ENCODE measurements at places on chromosomes 7 and 10. TPM values are rescaled to one million over a fixed set of nuclear protein-coding genes. Genes with fewer than 3 reads are reported as not detected.

GRCh38 chr7:137703291-137704010 lies 143.3 kb downstream of the DGKI start:
- H3K4me1 ChIP-seq = no peaks in the 10 kb centered on the region
- H3K36me3 ChIP-seq = no peaks in the 10 kb centered on the region
- H3K27me3 ChIP-seq = no peaks in the 10 kb centered on the region
- no peak overlapping the region for H3K4me3 ChIP-seq
- no peak overlapping the region for H3K27ac ChIP-seq
- DNase-seq = no peak

DNA sequence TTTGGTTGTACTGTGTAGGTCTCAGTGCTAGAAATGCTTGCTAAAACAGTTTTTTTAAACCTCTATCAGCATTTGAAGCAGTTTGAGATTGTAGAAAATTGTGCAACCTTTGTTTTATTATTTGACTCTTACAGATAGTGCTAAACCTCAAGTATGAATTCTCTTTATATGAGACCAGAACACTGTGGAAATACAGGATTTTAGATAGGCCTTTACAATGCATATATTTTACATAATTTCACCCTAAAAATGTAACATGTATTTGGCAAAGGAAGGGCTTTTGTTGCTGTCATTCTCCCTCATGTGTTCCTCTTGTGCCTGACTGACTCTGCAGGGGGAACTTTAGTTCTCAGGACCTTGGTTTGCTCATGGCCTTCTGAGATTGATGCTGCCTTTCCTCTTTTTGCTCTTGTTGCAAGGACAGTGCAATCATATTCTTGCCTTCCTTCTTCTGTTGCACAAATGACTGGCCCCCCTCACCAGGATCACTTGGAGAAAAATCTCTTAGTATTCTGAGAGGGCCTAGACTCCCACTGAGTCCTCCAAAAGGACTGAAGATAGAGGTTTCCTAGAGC lies 188.7 kb downstream of the PPP1R9A start:
- H3K27ac ChIP-seq = no peak overlapping the region
- H3K27me3 ChIP-seq = no peaks in the 10 kb centered on the region
- H3K36me3 ChIP-seq = no peaks in the 10 kb centered on the region
- no peaks in the 10 kb centered on the region for H3K4me1 ChIP-seq
- no peak overlapping the region for H3K4me3 ChIP-seq
- DNase-seq = no peak

- H3K27ac ChIP-seq = no peak overlapping the region
- peaks cover 29% of the 10 kb centered on the region for H3K27me3 ChIP-seq
- H3K36me3 ChIP-seq = no peaks in the 10 kb centered on the region
- no peaks in the 10 kb centered on the region for H3K4me1 ChIP-seq
Observed at GRCh38 chr10:23695825-23696420, 257.0 kb downstream of the OTUD1 start.

DNA sequence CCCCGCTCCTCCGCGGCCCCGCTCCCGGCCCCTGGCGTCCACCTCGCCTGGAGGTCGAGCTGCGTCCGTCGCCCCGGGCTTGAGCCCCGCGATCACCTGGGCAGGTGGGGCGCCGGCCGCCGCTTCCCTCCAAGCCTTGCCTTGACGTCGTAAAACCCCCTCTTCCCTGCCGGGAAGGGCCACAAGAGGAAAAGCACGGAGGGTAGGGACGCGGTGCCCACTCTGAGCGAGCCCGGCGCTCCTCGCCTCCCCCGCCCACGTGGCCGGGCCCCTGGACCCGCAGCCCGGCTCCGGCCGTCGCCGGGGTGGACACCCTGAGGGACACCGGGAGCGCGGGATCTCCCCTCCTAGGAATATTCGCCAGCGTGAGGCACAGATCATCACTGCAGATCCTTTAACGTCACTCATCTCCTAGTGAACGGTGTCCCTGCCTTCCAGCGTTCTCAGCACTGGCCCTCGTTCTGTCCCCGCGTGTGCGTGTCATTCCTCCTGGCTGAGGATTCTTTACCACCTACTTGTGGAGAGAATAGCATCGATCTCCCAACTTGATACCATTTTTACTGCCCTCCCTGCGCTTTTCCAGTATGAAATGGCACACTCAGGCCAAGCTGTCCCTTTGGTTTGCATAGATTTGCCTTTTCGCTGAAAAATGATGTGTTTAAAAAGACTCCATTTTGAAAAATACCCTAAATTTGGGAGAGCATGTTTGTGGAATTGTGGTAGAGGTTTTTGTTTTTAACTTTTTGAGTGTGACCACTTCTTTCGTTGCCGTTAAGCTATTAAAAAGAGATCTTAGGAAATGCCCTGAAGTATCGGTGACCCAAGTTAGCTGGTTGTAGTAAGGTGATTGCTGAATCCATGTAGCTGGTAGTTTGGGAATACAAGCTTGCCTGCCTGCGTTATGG lies 649 bp downstream of the ACTR3B start:
- DNase-seq = no peak
- no peaks in the 10 kb centered on the region for H3K36me3 ChIP-seq
- H3K4me3 ChIP-seq = peak overlapping the region; percentile 80
- no peaks in the 10 kb centered on the region for H3K27me3 ChIP-seq
- peak overlapping the region; percentile 92 for H3K27ac ChIP-seq

GRCh38 chr10:49448924-49449323 lies 53.0 kb upstream of the DRGX start:
- peak; percentile 2 for DNase-seq
- no peaks in the 10 kb centered on the region for H3K4me1 ChIP-seq
- H3K36me3 ChIP-seq = no peaks in the 10 kb centered on the region
- H3K4me3 ChIP-seq = no peak overlapping the region
- H3K27me3 ChIP-seq = no peaks in the 10 kb centered on the region
- H3K27ac ChIP-seq = no peak overlapping the region

GRCh38 chr7:17147409-17147808 lies 151.0 kb upstream of the AHR start:
- no peak overlapping the region for H3K4me3 ChIP-seq
- no peak for DNase-seq
- peaks cover 3% of the 10 kb centered on the region for H3K4me1 ChIP-seq

DNA sequence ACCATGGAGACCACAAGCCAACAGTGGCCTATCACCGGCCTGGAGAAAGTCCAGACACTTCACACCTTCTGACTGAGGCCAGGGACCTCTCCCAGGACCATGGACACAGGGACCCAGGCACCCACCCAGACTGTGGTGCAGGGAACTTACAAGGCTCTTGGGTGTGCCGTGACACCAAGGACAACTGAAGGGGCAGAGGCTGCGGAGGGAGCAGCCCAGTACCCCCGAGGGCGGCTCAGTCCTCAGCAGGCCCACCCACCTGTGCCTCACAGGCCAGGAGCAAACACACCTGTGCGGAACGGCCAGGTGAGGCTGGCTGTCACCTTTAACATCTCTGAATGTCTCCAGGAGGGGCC lies 182.3 kb downstream of the MAD1L1 start:
- no peaks in the 10 kb centered on the region for H3K36me3 ChIP-seq
- H3K4me3 ChIP-seq = no peak overlapping the region
- H3K27ac ChIP-seq = no peak overlapping the region
- no peaks in the 10 kb centered on the region for H3K27me3 ChIP-seq

GRCh38 chr10:8183241-8183704 lies 128.8 kb downstream of the GATA3 start:
- H3K4me3 ChIP-seq = no peak overlapping the region
- H3K27ac ChIP-seq = no peak overlapping the region
- H3K4me1 ChIP-seq = no peaks in the 10 kb centered on the region
- H3K36me3 ChIP-seq = no peaks in the 10 kb centered on the region
- peak; percentile 87 for DNase-seq

GRCh38 chr7:36135700-36136099 lies 17.4 kb upstream of the EEPD1 start:
- no peaks in the 10 kb centered on the region for H3K4me1 ChIP-seq
- DNase-seq = no peak
- H3K27me3 ChIP-seq = no peaks in the 10 kb centered on the region
- no peaks in the 10 kb centered on the region for H3K36me3 ChIP-seq
- H3K4me3 ChIP-seq = no peak overlapping the region
- no peak overlapping the region for H3K27ac ChIP-seq

GRCh38 chr7:151505836-151506468 lies 13.7 kb downstream of the RHEB start:
- no peaks in the 10 kb centered on the region for H3K27me3 ChIP-seq
- no peak overlapping the region for H3K27ac ChIP-seq
- H3K4me3 ChIP-seq = no peak overlapping the region
- no peak for DNase-seq
- no peaks in the 10 kb centered on the region for H3K36me3 ChIP-seq
- H3K4me1 ChIP-seq = peaks cover 9% of the 10 kb centered on the region

- H3K27ac ChIP-seq = no peak overlapping the region
- H3K4me1 ChIP-seq = no peaks in the 10 kb centered on the region
- no peaks in the 10 kb centered on the region for H3K36me3 ChIP-seq
- no peaks in the 10 kb centered on the region for H3K27me3 ChIP-seq
Observed at GRCh38 chr7:83276250-83276649, 113.6 kb upstream of the PCLO start.

DNA sequence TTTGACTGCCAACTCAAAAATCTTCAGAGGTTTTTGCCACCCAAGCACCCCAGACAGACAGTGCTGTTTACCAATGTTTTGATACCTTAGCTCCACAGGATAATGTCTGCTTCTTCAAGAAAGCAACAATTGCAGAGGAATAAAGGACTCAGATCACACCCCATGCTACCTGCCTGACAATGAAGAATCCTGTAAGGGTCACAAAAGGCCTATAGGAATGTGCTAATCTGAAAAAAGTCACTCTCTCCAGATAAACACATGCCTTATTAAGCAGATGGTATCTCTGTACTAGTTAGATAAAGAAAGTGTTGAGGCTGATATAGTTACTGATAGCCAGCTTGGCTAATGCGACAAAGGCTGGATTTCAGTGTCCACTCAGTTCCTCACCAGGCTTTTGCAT lies 1076.7 kb upstream of the SORCS1 start:
- no peak overlapping the region for H3K27ac ChIP-seq
- no peak overlapping the region for H3K4me3 ChIP-seq
- H3K27me3 ChIP-seq = no peaks in the 10 kb centered on the region
- DNase-seq = no peak

GRCh38 chr10:2165771-2166460 lies 428.6 kb upstream of the ADARB2 start:
- DNase-seq = no peak
- no peaks in the 10 kb centered on the region for H3K4me1 ChIP-seq
- no peak overlapping the region for H3K4me3 ChIP-seq
- no peaks in the 10 kb centered on the region for H3K27me3 ChIP-seq

GRCh38 chr10:31816318-31816717 lies 112.3 kb downstream of the ARHGAP12 start:
- peak overlapping the region; percentile 34 for H3K27ac ChIP-seq
- DNase-seq = peak; percentile 83
- no peak overlapping the region for H3K4me3 ChIP-seq
- peaks cover 14% of the 10 kb centered on the region for H3K4me1 ChIP-seq

DNA sequence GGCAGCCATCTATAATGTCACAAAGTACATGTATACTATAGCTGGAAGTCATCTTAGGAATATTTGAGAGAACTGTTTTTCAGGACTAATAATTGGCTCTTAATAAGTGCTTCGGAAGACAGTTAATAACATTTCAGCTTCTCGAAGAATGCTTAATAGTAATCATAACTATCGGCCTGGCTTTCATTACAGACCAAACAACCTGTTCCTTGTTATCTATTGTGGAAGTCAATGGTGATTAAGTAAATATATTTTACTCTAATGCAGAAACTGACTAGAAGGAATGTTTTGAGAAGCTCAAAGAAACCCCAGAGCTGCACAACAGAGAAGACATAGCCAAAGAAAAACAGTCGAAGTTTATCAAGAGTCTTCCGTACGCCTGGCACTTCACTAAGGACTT lies 106.8 kb upstream of the FAM133B start:
- H3K4me1 ChIP-seq = peaks cover 57% of the 10 kb centered on the region
- H3K27me3 ChIP-seq = no peaks in the 10 kb centered on the region
- no peaks in the 10 kb centered on the region for H3K36me3 ChIP-seq
- H3K4me3 ChIP-seq = no peak overlapping the region
- no peak for DNase-seq

DNA sequence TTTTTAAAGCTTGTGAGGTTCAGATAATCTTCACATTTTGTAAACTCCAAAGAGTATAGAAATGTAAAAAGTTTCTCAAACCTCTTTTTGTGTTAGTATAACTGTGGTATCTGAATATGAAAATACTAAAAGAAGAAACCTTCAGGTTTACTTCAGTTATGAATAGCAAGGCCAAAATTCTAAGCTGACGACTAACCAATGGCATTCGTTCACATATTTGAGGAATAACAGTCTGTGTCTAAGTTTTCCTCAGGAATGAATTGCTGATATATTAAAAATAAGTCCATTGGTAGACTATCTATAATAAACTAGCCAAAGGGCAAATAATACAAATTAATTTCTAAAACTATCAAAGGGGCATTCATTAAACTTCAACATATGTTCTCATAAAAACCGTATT lies 206.0 kb downstream of the CXCL12 start:
- DNase-seq = no peak
- H3K27me3 ChIP-seq = peaks cover 23% of the 10 kb centered on the region
- H3K4me1 ChIP-seq = peaks cover 8% of the 10 kb centered on the region

DNA sequence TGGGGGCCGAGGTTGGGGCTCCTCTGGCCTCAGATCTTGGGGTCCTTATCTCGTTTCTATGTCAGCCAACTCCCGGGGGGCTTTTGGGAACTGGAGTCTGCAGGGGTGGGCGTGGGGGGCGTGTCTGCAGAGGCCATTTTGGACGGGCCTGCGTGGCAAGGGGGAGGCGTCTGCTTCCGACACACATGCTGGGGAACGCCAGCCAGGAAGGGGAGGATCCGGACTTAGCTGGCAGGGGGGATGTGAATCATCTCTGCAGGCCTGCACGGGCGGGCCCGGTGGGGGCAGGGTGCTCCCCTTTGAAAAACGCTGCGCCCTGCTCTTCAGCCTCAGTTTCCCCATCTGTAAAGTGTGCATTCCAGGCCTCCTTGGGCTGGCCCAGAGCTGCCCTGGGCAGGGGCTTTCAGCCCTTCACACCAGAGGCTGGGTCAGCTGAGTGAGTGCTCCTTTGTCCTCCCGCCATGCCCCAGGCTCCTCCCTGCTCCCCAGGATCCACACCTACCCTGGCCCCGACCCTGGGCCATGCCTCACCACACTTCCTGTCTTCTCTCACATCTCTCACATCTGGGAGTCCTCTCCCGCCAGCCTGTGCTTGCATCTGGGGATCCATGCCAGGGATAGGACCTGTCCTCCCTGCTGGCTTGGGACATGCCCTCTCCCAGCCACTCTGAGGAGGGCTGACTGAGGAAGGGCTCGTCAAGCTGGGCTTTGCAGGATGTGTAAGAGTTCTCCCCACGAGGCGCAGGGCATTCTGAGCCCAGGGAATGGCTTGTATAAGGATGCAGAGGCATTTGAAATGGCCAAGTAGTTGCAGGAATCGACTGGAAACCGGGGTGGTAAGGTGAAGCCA lies 172.6 kb upstream of the TNRC18 start:
- H3K27ac ChIP-seq = peak overlapping the region; percentile 78
- peaks cover 43% of the 10 kb centered on the region for H3K4me1 ChIP-seq
- no peaks in the 10 kb centered on the region for H3K27me3 ChIP-seq
- no peaks in the 10 kb centered on the region for H3K36me3 ChIP-seq
- DNase-seq = peak; percentile 94

GRCh38 chr10:113121153-113121552 lies 171.1 kb downstream of the TCF7L2 start:
- DNase-seq = no peak
- no peak overlapping the region for H3K4me3 ChIP-seq
- peaks cover 4% of the 10 kb centered on the region for H3K4me1 ChIP-seq
- no peaks in the 10 kb centered on the region for H3K36me3 ChIP-seq
- H3K27ac ChIP-seq = no peak overlapping the region

GRCh38 chr10:123043409-123043925 lies 34.7 kb downstream of the ACADSB start:
- no peak overlapping the region for H3K27ac ChIP-seq
- DNase-seq = peak; percentile 22
- H3K4me1 ChIP-seq = no peaks in the 10 kb centered on the region

PRKCQ gene
- 1.9 TPM for total RNA-seq

SPDYE6 gene
- not detected for total RNA-seq

NRCAM gene
- 9.3 TPM for total RNA-seq

ATG9B gene
- 1.8 TPM for total RNA-seq

TMEM236 gene
- total RNA-seq = 0.14 TPM

ZNF804B gene
- total RNA-seq = not detected

C1GALT1 gene
- total RNA-seq = 38.6 TPM

ELFN1 gene
- total RNA-seq = 18.0 TPM

SLC26A3 gene
- not detected for total RNA-seq
